Aorta (tissue), 5 donors: ENCODE measurements at places on chromosomes 1 and 21.

DNA sequence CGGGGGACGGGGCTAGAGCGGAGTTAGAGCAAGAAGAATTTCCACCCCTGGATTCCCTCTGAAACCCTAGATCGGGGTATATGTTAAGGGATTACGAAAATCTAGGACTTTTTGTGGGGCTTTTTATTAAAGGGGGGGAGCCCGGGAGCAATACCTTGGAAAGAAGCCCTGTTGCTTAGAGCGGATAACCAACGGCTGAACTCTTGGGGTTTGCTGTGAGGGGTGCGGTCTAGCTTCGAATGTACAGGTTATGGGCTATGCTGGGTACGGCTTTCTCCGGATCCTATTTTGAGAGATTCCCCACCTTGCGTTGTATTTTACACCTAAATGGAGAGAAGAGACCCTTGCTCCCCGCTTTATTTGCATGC, 626 bp downstream of the DYRK3 start:
- DNase-seq = no peak

GRCh38 chr1:231072041-231072440, 32.0 kb upstream of the FAM89A start:
- no peak for DNase-seq

DNA sequence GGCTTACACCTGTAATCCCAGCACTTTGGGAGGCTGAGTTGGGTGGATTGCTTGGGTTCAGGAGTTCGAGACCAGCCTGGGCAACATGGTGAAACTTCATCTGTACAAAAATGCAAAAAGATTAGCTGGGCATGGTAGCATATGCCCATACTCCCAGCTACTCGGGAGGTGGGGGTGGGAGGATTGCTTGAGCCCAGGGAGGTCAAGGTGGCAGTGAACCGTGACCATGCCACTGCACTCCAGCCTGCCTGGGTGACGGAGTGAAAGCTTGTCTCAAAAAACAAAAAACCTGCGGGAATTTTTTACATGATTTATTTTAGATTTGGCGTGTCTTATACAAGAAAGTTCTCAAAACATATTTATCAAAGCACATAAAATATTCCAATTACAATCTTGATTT, 27.8 kb upstream of the MTR start:
- DNase-seq = no peak

GRCh38 chr21:42030311-42030710, 20.2 kb upstream of the ZBTB21 start:
- no peak for DNase-seq

GRCh38 chr1:247402120-247402675, 13.8 kb upstream of the NLRP3 start:
- DNase-seq = no peak

DNA sequence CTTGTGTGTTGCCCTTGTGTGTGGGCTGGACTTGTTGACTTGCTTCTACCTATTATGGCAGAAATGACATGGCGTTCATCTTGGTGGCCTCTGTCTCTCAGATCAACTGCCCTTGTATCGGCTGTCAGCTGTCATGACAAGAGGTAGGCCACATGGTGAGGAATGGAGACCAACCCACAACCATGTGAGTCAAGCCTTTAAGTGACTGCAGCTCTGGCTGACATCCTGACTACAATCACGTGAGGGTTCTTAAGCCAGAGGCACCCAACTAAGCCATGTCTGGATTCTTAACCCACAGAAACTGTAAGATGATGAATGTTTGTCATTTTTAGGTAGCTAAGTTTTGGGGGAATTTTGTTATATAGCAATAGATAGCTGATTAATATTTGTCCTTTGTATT, 82.1 kb downstream of the KCND3 start:
- DNase-seq = no peak

DNA sequence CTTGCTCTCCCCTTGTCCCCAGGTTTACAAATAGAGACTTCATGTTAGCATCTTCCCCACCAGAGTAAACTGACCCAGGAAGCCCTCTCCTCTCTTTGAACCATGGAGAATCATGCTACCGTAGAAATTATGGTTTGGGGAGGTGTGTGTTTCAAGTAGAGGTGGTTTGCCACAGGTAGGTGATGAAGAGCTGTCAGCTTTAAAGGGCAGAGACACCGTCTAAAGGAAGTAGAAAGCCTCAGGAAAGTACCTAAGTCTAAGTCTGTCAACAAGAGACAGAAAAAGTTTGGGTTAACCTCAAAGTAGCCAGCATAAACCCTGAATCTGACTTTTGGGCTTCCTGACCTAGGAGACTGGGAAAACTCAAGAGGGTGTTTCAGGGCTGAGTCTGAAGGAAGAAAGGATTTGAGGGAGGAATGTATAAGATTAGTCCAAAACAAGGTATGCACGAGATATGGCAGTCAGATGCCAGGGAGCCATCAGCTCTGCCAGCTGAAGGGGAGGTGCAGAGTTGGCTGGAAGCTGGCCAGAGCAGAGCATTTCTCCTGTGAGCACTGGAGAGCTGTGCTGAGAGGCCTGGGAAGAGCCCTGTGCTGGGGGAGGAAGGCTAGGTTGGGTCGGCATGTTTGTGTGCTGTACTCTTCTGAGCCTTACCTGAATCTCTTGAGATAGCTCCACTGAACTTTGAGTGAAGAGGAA, 14.3 kb downstream of the ADAMTSL4 start:
- DNase-seq = peak; percentile 83

GRCh38 chr21:26506956-26507355, 66.1 kb downstream of the CYYR1 start:
- no peak for DNase-seq

- no peak for DNase-seq
These were observed 11.1 kb upstream of the REG4 start for GRCh38 chr1:119822406-119822805.

GRCh38 chr1:216812966-216813365, 89.7 kb upstream of the ESRRG start:
- no peak for DNase-seq

GRCh38 chr1:231959225-231959884, 332.8 kb downstream of the DISC1 start:
- DNase-seq = no peak

DNA sequence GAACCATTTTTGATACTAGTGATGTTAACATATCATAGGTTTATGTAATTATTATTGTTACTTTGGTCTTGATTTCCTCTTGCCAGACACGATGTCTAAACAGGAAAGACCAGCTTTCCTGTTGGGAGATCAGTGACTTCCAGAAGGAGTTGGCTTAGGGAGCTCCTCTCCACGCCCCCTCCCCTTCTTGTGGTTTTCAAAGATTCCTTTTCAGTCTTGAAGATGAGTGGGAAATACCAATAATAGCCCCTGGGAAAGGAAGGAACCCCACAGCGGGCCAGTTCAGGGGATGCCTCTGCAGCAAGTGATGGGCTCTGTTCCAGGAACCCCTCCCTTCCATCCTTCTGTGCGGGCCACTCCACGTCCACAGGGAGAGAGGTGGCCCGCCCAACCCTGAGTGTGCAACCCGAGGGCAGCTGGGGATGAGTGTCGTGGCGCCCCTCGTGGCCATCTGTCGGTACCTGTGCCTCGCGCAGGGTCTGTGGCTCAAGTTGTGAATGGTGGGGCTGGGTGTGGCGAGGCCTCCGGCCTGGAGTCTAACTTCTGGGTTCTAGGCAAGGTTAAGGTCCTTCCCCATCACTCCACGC, 65.7 kb downstream of the TLR5 start:
- no peak for DNase-seq
